ENCODE measurements at places on chromosomes 13 and 19. TPM values are rescaled to one million over a fixed set of nuclear protein-coding genes. Genes with fewer than 3 reads are reported as not detected.

DNA sequence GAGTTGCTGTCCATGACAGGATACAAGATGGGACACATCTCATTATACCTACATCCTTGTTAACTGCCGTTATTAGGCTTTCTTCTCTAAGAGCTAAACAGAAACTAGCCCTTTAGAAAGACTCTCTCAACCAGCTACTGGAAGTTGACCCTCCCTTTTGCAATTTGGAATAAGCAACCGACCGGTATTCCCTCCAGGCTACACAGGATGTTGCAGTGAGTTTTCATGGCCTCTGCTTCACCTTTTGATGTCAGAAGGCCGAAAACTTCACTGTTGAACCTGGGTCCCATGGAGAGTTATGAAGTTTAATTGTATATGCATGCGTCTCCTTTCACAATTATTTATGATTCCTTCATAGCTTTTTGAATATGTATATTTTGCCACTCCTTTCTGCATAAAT is 1042.5 kb upstream of the SPRY2 start:
- no peaks in the 10 kb centered on the region for H3K36me3 ChIP-seq
- H3K4me3 ChIP-seq = no peak overlapping the region
- DNase-seq = no peak
- H3K27me3 ChIP-seq = peaks cover 2% of the 10 kb centered on the region
- no peak overlapping the region for H3K27ac ChIP-seq

The ILF3 gene
- polyA plus RNA-seq = 52.2 TPM

DNA sequence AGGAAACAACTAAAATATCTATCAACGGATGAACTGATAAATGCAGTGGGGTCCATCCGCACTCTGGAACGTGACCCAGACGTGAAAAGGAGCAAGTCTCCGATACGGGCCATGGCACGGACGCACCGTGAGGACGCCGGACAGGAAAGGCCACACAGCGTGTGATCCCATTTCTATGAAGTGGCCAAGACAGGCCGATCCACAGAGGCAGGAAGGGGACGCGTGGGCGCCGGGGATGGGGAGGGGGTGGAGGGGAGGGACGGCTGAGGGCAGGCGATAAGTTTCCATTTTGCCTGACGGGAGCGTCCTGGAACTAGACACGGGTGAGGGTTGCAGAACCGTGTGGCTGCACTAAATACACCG is 13.8 kb downstream of the SHC2 start:
- no peaks in the 10 kb centered on the region for H3K4me1 ChIP-seq
- no peak for DNase-seq
- no peak overlapping the region for H3K4me3 ChIP-seq

- no peak overlapping the region for H3K4me3 ChIP-seq
- no peak for DNase-seq
- H3K36me3 ChIP-seq = no peaks in the 10 kb centered on the region
- H3K4me1 ChIP-seq = peaks cover 37% of the 10 kb centered on the region
- no peak overlapping the region for H3K27ac ChIP-seq
Observed at GRCh38 chr13:99600318-99600717, 99.0 kb downstream of the TM9SF2 start.

GRCh38 chr13:114116734-114117133 is 15.7 kb downstream of the RASA3 start:
- peaks cover 76% of the 10 kb centered on the region for H3K4me1 ChIP-seq
- peak overlapping the region; percentile 89 for H3K27ac ChIP-seq
- no peak for DNase-seq
- H3K36me3 ChIP-seq = peaks cover 29% of the 10 kb centered on the region
- H3K27me3 ChIP-seq = peaks cover 69% of the 10 kb centered on the region
- no peak overlapping the region for H3K4me3 ChIP-seq

GRCh38 chr13:76769271-76769791 is 116.9 kb downstream of the KCTD12 start:
- DNase-seq = no peak
- no peaks in the 10 kb centered on the region for H3K36me3 ChIP-seq
- no peaks in the 10 kb centered on the region for H3K4me1 ChIP-seq
- no peaks in the 10 kb centered on the region for H3K27me3 ChIP-seq
- no peak overlapping the region for H3K27ac ChIP-seq
- H3K4me3 ChIP-seq = no peak overlapping the region

- H3K27ac ChIP-seq = no peak overlapping the region
- no peaks in the 10 kb centered on the region for H3K36me3 ChIP-seq
- H3K4me3 ChIP-seq = no peak overlapping the region
- H3K4me1 ChIP-seq = no peaks in the 10 kb centered on the region
- H3K27me3 ChIP-seq = peaks cover 5% of the 10 kb centered on the region
Observed at GRCh38 chr19:55322204-55322885, 2.8 kb downstream of the TMEM150B start.

DNA sequence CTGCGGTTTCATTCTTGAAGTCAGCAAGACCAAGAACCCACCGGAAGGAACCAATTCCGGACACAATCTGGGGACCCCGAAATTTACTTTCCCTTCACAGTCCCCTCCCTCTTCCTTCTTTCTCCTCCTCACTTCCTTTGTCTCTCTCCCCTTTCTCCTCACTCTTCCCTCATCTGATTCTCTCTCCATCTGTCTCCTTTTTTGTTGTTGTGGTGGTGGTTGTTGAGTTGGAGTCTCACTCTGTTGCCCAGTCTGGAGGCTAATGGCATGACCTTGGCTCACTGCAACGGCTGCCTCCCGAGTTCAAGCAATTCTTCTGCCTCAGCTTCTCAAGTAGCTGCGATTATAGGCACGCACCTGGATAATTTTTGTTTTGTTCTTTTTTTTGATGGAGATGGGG is 32.7 kb upstream of the OR1M1 start:
- no peak overlapping the region for H3K4me3 ChIP-seq
- no peaks in the 10 kb centered on the region for H3K4me1 ChIP-seq
- DNase-seq = no peak
- H3K27me3 ChIP-seq = peaks cover 1% of the 10 kb centered on the region

DNA sequence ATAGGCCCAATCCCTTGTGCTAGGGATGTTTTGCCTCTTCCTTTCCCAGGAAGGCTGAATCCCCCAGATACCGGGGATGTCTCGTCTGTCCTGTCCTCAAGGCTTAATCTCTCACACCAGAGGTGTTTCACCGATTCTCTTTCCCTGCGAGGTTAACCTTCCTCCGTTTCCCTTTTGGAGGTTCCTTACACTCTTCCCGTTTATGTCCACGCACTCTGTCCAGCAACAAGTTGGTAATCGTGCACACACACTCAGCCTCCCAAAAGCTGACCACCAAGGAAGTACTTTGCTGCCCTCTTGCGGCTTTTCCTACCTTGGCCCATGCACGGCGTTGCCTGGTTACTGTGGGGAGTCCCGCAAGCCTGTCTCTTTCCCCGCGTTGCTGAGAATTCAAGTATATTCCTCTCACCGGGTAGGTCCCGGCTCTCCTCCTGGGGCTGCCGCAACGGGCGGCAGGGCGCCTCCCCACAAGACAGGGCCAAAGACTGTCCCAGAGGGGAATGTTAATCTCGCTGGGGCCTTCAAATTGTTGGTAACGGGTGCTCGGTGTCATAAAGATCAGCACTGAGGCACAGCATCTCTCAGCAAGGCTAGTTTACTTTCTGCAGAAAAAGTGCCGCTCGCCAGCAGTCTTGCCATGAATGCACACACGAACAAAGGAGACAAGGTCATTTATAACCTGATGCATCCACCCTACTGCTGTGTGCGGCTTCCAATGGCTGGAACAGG is 36.7 kb upstream of the CD177 start:
- peaks cover 4% of the 10 kb centered on the region for H3K27me3 ChIP-seq
- no peak overlapping the region for H3K4me3 ChIP-seq
- no peak overlapping the region for H3K27ac ChIP-seq
- no peaks in the 10 kb centered on the region for H3K4me1 ChIP-seq
- no peaks in the 10 kb centered on the region for H3K36me3 ChIP-seq
- no peak for DNase-seq

GRCh38 chr13:50787316-50788195 is 55.9 kb downstream of the DLEU7 start:
- H3K4me3 ChIP-seq = no peak overlapping the region
- no peak for DNase-seq
- no peak overlapping the region for H3K27ac ChIP-seq
- no peaks in the 10 kb centered on the region for H3K4me1 ChIP-seq
- peaks cover 4% of the 10 kb centered on the region for H3K27me3 ChIP-seq

- H3K27me3 ChIP-seq = peaks cover 37% of the 10 kb centered on the region
- peak overlapping the region; percentile 96 for H3K27ac ChIP-seq
- H3K4me3 ChIP-seq = peak overlapping the region; percentile 74
- H3K36me3 ChIP-seq = peaks cover 4% of the 10 kb centered on the region
Observed at GRCh38 chr19:14003251-14004055, 2.7 kb downstream of the RFX1 start.

The ZIC5 gene
- polyA plus RNA-seq = not detected

- peaks cover 40% of the 10 kb centered on the region for H3K27me3 ChIP-seq
- peaks cover 32% of the 10 kb centered on the region for H3K4me1 ChIP-seq
Observed at GRCh38 chr19:1945899-1946298, 4.9 kb downstream of the CSNK1G2 start.

The NCAN gene
- not detected for polyA plus RNA-seq

The SHC2 gene
- not detected for polyA plus RNA-seq

The CASP14 gene
- not detected for polyA plus RNA-seq

DNA sequence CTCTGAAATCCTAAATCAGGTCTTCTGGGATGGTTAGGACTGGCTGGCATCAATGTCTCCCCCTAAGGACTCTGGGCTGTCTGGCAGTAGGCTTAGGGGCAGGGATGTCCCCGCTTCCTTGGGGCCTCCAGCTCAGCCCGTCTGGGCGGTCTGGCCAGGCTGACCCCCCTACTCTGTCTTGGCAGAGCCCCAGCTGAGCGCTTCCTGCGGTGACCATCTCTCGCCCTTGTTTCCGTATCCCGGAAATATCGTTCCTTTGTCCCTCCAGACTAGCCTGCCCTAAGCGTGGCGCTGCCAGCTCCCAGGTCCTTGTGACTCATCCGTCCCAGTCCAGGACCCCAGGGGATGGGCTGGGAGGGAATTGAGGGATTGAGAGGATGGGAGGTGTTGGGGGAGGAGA is 11.3 kb downstream of the GTPBP3 start:
- peaks cover 4% of the 10 kb centered on the region for H3K4me1 ChIP-seq
- no peak for DNase-seq
- peaks cover 10% of the 10 kb centered on the region for H3K27me3 ChIP-seq
- no peaks in the 10 kb centered on the region for H3K36me3 ChIP-seq

GRCh38 chr19:35120898-35121297 is 5.3 kb downstream of the FXYD3 start:
- H3K36me3 ChIP-seq = no peaks in the 10 kb centered on the region
- peaks cover 13% of the 10 kb centered on the region for H3K4me1 ChIP-seq
- DNase-seq = no peak
- H3K27me3 ChIP-seq = no peaks in the 10 kb centered on the region

DNA sequence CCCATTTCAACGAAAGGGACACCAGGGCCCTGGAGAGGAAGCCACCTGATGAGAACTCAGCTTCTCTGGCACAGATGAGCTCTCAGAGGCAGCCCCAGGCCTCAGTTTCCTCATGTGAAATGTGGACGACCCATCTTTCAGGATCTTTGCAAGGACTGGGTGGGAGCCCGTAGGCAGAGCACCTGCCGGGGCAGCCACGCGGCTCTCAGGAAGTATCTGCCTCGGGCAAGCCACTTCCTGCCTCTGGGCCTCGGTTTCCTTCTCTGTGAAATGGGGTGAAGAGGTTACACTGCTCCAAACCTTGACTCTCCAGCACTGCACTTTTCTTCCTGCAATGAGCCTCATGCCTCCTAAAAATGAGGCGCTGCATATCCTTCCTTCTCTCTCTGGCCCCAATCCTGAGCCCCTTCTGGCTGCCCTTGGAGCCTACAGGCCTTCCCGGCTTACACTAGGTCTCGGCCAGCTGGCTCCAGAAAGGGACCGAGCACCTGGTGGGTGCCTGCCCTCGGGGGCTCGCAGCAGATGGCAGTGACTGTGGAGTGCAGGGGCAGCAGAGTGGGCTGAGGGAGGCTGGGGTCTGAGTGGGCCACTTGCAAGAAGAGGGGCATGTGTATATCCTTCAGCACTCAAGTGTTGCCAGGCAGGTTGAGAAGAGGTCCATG is 3.5 kb downstream of the SSBP4 start:
- H3K27ac ChIP-seq = peak overlapping the region; percentile 89
- peaks cover 15% of the 10 kb centered on the region for H3K27me3 ChIP-seq
- H3K4me3 ChIP-seq = peak overlapping the region; percentile 92
- H3K4me1 ChIP-seq = peaks cover 68% of the 10 kb centered on the region
- peak; percentile 54 for DNase-seq
- H3K36me3 ChIP-seq = no peaks in the 10 kb centered on the region

The UBAC2 gene
- polyA plus RNA-seq = 115 TPM

The GGACT gene
- 13.0 TPM for polyA plus RNA-seq

GRCh38 chr13:55302568-55302967 is 1838.2 kb upstream of the PRR20A start:
- H3K4me1 ChIP-seq = no peaks in the 10 kb centered on the region
- no peak overlapping the region for H3K27ac ChIP-seq
- no peaks in the 10 kb centered on the region for H3K27me3 ChIP-seq
- DNase-seq = no peak
- no peak overlapping the region for H3K4me3 ChIP-seq
- no peaks in the 10 kb centered on the region for H3K36me3 ChIP-seq

The ZNF730 gene
- 0.21 TPM for polyA plus RNA-seq

DNA sequence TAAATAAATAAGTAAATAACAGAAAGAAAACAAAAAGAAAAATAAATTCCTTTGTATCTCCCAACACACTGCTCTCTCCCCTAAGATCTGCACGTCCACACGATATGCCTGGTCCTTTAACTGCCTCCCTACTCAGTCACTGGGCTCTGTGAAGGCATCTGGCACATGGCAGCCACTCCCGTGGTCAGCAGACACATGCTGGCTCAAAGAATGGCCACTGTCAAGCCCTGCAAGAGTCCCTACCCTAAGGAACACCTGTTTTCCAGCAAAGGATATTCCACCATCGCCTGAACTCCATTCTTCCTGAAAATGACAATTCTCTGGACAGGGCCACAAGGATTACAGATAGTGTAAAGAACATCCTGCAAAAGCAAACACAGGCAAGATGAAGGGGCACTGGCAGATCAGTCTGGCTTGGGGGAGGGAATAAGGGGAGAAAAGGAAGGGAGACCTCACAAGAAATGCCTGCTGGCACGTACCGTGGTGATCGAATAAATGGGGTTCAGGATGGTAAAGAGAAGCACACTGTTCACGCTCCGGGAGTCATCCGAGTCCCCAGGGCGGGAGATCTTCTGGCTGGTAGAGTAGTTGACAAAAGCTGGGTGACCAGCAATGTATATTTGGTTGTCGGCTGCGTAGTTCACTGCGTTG is 4.3 kb downstream of the HNRNPL start:
- peaks cover 71% of the 10 kb centered on the region for H3K4me1 ChIP-seq
- DNase-seq = no peak
- H3K36me3 ChIP-seq = peaks cover 49% of the 10 kb centered on the region
